ENCODE measurements at places on chromosomes 12 and 14.

DNA sequence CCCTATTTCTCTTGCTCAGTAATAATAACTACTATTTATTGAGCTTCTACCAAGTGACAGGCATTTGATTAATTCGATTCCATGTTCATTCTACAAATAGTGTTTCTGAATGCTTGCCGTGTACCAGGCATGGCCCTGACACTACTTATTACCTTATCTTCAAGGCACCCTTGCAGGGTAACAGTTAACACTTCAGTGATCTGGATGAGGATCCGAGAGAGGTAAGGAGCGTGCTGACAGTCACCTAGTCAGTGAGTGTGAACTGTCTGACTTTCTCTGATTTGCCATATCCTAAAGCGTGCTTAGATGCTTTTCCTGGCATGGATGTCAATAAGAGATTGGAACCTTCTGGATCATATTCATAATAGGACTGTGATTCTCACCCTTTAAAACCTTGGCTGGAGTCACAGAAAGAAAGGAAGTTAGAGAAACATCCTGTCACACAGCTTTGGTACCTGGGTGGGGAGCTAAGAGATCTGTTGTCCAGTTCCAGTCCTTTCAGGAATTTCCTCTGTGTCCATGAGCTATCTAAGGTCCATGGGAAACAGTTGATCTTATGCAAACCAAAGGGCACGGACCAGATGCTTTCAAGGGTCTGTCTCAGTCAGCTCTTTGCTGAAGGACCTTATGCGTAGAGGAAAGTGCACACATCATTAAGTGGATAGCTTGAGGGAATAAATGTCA, 54.8 kb downstream of the PPFIBP1 start:
- no peak for DNase-seq

DNA sequence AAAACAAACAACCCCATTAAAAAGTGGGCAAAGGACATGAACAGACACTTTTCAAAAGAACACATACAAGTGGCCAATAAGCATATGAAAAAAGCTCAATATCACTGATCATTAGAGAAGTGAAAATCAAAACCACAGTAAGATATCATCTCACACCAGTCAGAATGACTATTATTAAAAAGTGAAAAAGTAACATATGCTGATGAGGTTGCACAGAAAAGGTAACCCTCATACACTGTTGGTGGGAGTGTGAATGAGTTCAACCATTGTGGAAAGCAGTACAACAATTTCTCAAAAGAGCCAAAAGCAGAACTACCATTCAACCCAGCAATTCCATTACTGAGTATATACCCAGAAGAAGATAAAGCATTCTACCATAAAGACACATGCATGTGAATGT, 18.2 kb downstream of the PDE6H start:
- DNase-seq = no peak

- no peak for DNase-seq
These were observed 367.9 kb downstream of the PAWR start for GRCh38 chr12:79322905-79323304.

- DNase-seq = no peak
These were observed 5.1 kb downstream of the E2F7 start for GRCh38 chr12:77060136-77060882.

GRCh38 chr12:4961311-4961710, 51.6 kb downstream of the KCNA1 start:
- DNase-seq = no peak

DNA sequence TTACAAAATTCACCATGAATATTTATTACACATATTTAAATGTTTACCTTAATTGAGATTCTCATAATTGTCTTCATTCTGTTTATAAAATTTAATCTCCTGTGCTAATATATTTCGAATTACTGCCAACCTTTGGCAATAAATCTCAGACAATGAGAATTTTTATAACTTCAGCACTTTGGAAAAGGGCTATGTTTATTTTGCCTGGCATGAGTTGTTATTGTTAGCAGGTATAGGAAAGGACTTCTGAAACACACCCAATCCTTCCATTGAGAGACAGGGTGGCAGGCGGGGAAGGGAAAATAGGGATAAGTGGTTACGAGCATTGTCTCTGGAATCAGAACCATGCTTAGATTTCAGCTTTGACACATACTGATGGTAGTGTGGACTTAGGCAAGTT, 12.1 kb upstream of the MSRB3 start:
- DNase-seq = no peak

DNA sequence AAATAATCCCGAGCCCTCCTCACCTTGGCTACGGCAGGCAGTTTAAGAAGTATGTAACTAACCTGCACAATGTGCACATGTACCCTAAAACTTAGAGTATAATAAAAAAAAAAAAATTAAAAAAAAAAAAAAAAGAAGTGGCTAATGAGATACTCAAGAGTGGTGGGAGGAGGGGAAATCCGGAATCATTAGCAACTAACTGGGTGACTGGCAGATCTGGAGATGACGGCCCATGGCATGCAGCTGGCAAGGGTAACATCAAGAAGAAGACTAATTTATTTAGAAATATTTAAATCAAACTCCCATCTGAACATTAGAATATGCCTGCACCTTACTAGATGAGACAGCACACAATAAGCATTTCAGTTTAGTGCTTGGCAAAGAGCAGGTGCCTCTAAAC, 52.3 kb upstream of the TMCC3 start:
- DNase-seq = peak; percentile 36

DNA sequence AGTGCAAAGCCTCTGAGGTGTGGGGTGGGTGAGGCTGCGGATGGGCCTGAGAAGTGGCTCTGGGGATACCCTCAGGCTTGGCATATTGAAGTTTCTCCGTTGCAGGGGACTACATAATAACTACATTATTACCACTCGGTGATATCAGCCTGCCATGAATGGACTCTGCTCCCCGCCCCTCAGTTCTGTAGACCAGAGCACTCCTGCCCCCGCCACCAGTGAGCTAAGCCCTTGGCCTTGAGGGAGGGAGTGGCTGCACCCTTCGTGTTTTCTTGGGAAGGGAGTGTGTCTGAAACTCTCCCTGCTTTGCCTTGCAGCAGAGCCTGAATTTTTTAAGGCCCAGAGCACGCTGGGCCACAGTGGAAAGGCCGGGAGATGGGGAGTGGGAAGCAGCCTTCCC, 1.7 kb downstream of the ORAI1 start:
- DNase-seq = no peak

- no peak for DNase-seq
These were observed 66.4 kb upstream of the SRSF5 start for GRCh38 chr14:69700575-69700974.

- DNase-seq = no peak
These were observed 1.3 kb downstream of the ESYT1 start for GRCh38 chr12:56129206-56129941.

- DNase-seq = no peak
These were observed 15.4 kb downstream of the CCDC92 start for GRCh38 chr12:123957196-123957595.

DNA sequence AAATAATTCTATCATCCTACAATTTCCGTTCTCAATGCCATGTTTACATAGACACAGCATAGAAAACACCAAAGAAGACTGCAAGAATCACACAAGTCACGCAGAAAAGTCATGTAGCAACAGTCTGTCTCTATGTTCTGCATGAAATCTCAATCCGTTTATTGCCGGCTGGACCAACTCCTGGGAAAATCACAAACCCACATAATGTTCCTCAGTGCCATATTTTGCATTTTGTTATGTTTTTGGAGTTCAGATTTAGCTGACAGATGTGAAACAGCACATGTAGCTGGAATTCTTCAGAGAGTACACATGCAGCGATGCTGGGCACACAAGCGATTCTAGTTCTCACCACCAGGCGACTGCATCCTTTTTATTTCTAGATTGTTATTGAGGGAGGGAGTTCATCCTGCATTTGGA, 193.1 kb downstream of the APAF1 start:
- DNase-seq = no peak

- DNase-seq = no peak
These were observed 32.9 kb downstream of the NIN start for GRCh38 chr14:50798048-50798421.

GRCh38 chr12:17411662-17412061, 678.3 kb downstream of the RERGL start:
- DNase-seq = no peak

- no peak for DNase-seq
These were observed 1140.6 kb downstream of the BCL11B start for GRCh38 chr14:98131406-98131805.

DNA sequence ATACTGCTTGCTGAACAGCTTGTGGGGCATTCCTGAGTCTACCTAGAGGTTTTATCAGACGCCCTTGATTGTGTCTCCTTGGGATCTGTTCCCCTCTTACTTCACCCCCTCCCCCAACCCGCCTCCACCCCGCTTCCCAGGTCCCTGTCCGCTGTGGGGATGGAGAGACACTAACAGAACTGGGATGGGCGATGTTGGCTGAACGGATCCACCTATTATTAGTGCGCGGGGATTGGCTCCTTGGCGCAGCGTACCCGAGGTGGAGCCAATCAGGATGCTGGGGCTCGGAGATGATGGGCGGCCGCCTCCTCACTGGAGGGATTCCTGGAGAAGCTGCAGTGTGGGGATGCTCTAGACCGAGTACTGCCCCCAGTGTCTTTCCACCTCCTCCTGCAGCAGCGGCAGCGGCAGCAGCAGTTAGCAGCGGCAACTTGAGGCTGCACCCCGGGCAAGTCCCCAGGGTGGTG, at the start of gene SYT1:
Gene SYT1, plus strand, starts transcription at position 372 of the 467 bp plus-strand sequence.
- peak; percentile 89 for DNase-seq

GRCh38 chr14:51575349-51576116, 76.2 kb upstream of the FRMD6 start:
- no peak for DNase-seq

GRCh38 chr14:75371297-75371696, 56.5 kb upstream of the JDP2 start:
- DNase-seq = no peak

GRCh38 chr12:114440270-114441038, 34.5 kb upstream of the TBX5 start:
- DNase-seq = no peak

GRCh38 chr14:53032161-53032803, 81.4 kb upstream of the FERMT2 start:
- no peak for DNase-seq

DNA sequence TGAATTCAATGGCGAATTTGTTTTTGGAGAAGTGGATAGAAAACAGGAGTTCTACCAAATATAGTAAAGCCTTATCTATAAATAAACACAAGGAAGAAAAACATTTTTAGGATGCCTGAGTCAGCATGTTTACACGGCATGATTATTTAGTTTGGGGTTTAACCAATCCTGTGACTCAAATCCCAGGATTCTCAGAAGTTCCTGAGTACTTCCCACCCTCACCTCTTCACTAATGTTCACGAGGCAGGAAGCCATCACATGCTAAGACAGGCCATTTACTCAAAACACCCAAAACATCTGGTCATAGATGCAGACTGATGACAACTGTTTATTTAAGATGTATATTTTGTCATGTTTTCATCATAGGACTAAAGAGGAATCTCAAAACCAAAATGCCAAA, 3.4 kb upstream of the GLRX5 start:
- no peak for DNase-seq

- DNase-seq = no peak
These were observed 139.8 kb upstream of the SRRM4 start for GRCh38 chr12:118841588-118841987.

- DNase-seq = no peak
These were observed 403.1 kb downstream of the TMEM121 start for GRCh38 chr14:105929327-105930081.

- no peak for DNase-seq
These were observed 44.5 kb upstream of the SYT10 start for GRCh38 chr12:33484161-33484560.

DNA sequence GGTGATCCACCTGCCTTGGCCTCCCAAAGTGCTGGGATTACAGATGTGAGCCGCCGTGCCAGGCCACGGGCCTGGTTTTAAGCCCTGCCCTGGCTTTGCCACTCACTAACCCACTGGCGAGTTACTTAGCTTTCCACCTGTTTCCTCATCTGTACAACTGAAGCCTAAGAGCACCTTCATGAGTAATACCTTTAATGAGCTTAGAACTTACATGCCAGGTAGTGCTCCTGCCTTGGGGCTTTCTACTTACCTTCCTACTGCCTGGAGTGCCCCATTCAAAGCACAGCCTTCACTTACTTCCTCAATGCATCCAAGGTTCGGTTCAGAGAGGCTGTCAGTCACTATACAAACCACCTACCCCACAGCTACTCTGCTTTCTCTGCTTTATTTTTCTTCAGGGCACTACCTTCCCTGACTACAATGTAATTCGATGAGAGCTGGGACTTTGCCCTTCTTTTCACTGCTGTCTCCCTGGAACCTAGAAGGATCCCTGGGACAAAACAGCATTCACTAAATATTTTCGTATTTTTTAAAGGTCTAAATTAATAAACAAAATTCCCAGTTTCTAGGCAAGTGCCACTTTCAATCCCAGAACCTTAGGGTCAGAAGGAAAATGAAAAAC, 13.8 kb downstream of the ZCCHC8 start:
- DNase-seq = no peak

DNA sequence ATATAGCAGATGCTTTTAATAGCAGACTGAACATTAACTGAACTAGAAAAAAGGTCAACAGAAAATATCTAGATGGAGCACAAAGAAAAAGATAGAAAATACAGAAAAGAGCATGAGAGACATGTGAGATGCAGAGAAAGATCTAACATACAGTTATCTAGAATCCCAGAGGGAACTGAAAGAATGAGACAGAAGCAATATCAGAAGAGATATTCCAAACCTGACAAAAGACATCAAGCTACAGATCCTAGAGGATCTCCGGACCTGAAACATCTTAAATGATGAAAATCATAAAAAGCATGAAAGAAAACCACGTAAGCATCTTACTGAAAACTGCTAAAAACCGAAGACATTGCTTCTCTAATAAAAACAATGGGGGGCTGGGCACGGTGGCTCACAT, 75.0 kb downstream of the NUMB start:
- DNase-seq = no peak

DNA sequence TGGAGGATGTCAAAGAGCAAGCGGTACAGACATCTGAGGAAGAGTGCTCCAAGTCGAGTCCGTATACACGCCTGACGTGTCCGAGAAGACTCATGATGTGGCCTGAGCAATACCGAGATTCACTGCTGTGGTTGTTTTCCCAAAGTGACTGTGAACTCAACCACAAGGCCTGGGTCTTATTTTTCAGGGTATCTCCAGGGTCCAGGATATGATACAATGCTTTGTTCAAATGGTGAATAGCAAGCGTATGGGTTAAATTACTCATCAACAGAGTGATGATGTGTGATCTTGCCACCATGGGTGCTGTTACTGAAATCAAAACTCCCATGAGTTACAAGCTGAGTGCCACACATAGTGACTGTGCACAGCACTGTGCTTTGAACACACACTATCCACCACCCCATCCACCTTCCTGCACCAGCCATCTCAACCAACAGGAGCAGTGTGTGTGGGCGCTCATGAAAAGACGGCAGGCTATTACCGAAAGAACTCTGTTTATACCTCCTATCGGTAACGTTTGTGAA, 109.6 kb downstream of the BCAT1 start:
- no peak for DNase-seq

GRCh38 chr12:94271351-94271750, 123.0 kb downstream of the PLXNC1 start:
- DNase-seq = no peak

GRCh38 chr14:103522649-103523574, at the start of gene CKB:
TSS of gene CKB (minus strand) at chr14:103522830. CDS start at chr14:103522493, 337 bp downstream.
- DNase-seq = peak; percentile 13

All from NCI-H1436 treated with DMSO at 0.1 percent for 48 hours (cell line).